ENCODE measurements at places on chromosomes 2 and 18.

DNA sequence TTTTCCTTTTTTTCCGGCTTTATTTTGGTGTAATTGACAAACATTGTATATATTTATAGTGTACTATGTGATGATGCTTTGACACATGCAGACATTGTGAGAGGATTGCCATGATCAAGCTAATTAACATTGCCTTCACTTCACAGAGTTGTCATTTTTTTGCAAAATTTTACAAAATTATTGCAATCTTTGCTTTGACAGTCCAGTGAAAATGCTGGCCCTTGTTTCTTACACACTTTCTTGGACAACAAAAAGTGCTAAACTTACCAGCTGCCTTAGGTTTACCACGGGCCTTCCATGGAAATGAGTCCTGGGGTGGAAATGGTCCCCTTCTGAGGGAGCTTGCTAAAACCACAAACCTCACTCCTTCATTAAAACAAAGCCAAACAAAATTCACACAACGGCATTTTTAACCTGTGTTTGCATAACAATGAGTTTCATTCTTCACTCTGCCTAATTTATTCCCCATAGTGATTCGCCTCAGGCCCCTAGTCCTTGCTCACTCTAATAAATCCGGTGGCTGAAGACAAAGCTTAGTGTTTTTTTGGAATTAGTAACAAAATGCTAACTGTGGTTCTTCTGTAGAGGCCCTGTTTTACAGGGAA is 32.2 kb downstream of the LINC00305 start:
- DNase-seq, result no peak

DNA sequence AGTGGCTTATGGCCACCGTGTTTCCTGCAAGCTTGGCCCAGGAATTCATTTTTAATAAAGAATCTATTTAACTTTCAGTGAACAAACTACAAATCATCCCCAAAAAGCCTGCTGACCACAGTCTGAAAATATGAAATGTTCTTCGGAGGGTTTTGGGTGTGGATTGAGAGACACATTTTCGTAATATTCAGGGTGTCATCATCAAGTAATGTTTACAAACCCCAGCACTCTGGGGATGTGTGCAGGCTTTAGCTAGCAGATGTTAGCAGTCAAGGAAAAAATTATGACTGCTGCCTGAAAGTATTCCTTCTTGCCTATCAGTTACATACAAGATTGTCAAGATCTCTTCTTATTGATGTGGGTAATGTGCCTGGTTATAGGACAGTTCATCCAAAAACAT is 143.9 kb upstream of the FN1 start:
- no peak for DNase-seq

GRCh38 chr18:74533666-74534065 is 634 bp upstream of the CNDP1 start:
- no peak for DNase-seq

DNA sequence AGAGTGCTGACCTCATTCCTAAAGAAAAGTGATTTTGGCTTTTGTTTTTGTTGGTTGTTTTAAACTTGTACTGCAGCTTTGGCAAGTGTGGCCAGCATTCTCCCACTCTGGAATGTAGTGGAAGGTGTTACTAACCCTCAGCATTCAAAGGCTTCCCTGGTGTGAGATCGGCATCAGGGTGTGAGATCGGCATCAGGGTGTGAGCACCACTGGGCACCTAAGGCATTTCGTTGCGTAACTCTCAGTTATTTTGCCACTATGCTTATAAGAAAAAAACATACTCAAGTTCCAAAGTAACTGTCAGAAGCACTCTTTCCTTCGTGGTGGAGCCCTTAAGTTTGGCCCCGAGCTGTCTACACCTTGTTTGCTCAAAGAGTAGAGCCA is 1.7 kb downstream of the CYBRD1 start:
- no peak for DNase-seq

DNA sequence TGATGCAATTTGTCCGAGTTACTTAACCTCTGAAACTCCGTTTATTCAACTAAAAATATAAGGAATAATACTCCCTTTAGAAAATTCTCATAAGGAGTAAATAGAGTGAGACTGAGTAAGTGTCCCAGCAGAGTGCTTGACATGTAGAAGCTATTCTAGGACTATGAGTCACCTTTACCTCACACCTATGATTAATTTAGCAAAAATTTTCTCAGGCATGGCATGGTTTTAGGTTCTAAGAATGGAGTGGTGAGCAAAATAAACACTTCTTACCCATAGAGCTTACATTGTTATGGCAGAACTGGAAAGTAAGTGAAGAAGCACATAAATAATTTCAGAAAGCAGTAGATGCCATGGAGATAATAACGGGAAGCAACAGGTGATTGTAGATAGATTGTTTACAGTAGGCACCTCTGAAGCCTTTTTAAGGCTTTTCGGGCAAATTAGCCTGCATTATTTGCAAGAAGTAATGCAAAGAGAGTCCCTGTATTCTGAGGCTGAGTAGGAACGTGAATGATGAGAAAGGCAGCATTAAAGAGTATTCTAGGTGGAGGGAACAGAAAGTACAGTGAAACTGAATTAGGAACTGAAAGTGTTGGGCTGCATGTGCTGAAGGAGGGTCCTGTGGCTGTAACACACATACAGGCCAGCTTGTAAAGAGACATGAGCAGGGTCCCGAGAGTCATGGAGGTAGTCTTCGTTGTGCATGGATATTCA is 209.2 kb downstream of the ZNF407 start:
- DNase-seq, result no peak

DNA sequence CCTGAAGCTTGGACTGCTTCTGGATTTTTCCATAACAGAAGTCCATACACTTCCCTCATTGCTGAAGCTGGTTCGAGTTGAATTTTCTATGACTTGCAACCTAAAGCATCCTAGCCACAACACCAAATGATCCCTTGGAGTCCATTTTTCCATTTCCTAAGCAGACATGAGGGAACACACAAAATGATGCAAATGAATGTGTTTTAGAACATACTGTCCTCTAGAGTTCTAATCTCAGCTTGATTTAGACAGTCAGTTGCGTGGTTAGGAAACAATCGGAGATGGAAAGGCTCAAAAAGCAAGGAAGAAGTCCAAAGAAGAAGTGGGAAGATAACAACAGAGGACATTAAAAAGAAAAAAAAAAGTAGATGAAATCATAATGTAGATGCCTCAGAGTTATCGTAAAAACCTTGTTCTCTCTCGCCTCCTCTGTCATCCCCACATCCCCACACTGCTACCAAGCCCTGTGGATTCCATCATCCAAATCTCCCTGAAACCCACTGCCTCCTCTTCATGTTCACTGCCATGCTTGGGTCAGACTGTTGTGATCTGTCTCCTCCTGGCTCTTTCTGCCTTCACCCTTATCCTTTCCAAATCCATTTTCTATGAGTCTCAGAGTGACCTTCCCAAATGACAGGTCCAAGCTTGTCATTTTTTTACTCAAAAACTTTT is 58.4 kb downstream of the TMEM247 start:
- DNase-seq, result no peak

- DNase-seq, result no peak
Observed at GRCh38 chr2:100302585-100302892, 19.8 kb downstream of the LONRF2 start.

DNA sequence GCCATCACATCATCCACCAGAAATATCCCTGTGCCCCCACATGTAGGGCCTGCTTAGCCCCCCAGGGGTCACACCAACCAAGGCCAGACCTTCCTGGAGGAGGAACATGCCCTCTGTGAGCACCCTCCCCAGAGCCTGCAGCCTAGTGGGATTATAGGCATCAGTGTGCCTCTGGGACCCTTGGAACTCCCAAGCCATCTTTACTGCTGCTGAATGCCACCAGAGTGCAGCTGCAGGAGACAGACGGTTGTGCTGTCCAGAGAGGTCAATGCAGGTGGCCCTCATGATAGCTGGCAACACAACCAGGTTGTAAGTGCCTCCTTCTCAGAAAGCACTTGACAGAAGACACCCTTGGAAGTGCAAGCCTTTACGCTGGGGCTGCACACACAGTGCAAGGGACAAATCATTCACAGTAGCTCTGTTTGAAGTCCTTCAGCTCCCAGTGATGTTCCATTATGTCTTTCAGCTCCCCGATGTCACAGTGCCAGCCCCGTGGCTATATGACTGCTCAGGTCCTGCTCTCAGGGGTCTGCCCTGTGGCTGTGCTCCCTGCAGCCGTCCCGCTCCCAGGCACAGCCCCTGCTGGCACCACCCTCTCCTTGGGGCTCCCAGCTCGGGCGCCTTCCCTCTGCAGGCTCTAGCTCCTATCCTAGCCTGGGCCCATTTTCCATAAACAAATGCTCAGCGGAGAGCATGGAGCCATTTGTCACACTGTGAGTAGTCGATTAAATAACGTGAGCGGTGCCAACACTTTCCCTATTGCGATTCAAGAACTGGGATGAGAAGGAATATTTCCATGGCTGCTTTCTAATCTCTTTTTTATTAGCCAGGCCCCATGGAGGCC is 65.1 kb downstream of the EDAR start:
- DNase-seq, result no peak

- DNase-seq, result no peak
Observed at GRCh38 chr2:39523308-39524044, 86.4 kb upstream of the MAP4K3 start.

DNA sequence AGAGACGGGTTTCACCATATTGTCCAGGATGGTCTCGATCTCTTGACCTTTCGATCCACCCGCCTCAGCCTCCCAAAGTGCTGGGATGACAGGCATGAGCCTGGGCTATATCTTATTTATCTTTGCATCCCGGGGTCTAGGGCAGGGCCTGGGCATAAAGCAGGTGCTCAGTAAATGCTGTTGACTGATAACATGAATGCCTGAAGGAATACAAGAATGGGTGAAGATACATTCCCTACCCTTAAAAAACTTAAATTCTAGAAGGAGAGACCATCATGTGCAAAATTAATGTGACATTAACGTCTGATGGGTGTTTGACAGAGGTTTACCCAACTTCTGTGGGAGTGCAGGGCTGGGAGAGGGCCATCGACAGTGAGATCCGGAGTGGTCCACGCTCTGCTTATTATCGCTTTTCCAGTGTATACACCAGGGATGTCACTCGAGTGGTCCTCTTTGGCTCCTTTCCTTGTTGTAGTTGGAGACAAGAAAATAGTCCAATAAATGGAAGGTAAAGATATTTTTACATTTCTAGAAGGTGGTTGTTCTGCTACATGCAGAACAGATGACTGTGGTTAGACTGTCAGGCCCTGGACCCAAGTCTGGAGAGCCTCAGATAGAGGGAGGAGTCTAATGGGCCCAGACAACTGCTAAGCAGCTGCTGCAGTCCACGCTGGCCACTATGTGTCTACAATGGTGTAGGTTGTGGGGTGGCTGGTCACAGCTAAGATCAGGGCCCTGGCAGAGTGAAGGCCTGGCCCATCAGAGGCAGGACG is 131.7 kb downstream of the MYCN start:
- no peak for DNase-seq
